Cortex of kidney (tissue), 1 donor: ENCODE measurements at places on chromosomes 7 and 10.

DNA sequence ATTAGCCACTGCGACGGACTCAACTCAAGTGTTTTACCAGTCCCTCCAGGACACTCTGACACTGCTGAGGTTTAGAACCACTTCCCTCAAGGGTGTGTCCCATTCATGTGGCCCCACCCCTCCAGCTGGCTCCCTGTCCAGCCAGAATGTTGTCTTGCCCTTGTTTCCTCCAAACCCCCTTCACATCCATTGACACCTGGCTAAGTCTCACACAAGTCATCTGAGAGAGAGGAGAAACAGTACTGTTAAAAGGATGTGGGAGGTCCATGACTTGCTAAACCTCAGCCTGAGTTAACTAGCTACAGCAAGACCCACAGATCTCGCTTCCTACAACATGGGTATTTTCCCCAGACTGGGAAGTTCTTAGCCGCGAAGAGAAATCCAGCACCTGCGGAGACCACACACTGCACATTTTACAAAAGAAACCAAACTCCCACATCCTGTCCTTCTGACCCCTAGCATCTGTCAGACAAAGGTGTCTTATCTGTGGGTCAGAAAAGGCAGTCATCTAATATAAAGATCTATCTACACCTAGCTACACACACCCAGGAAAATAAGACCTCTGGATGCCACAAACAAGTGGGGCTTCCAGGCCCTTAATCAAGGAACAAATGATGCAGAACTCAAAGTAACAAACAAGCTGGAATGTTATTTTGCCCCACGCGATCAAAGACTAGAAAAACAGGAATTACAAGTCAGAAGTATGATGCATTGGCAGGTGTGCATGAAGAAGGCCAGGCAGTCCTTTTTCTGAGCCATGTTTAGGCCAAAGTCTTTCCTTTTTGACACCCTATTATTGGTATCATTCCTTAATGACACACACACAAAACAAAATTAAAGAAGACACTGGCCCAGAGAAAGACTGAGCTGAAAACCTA is 13.9 kb downstream of the OSBPL3 start:
- DNase-seq: no peak

- DNase-seq: no peak
Observed at GRCh38 chr10:98170249-98171117, 36.0 kb downstream of the R3HCC1L start.

DNA sequence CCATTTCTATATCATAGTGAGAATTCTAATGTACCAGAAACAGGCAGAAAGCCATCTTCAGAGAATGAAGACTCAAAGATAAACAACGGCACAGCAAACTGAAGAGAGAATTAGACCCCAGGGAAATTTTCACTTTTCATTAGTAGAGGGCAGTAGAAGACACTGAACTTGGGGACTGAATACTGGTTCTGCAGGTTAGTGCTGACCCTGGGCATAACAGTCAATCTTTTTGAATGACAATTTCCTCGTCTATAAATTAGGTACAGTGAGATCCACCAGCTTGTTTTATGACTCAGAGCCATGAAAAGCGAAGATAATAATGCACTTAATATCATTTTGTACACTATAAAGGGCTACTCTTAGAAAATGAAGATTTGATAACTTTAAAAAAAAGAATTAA is 13.7 kb downstream of the FKBP14 start:
- no peak for DNase-seq

GRCh38 chr10:36253731-36254130 is 611.6 kb upstream of the FZD8 start:
- DNase-seq: no peak

GRCh38 chr10:14605231-14605925 is 169.3 kb downstream of the FAM107B start:
- DNase-seq: no peak

- DNase-seq: no peak
Observed at GRCh38 chr10:114624951-114625780, 32.9 kb downstream of the ABLIM1 start.

DNA sequence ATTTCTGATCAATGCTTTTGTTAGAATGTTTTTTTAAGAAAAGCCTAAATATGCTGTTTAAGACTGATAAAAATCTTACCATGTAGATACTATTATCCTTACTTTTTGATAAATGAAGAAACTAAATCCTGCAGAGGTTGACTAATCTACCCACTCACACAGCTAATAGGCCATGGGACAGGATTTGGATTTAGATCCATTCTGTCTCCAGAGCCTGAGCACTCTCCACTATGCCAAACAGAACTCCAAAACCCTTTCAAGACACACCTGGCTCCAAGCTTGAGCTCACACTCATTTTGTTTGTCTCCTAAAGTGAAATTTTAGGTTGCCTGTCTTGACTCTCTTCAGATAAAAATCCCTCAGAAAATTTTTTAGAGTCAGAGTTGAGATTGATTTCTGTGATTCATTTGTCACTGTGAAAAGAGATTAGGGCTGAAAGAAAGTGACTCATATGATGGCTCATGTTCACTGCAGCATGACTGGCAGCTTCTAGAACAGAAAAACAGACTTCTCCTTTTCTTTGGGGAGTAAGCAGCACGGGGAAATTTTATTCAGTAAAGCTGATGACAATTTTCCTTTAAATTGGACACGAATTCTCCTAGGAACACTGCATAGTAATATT is 132.3 kb upstream of the POT1 start:
- no peak for DNase-seq

DNA sequence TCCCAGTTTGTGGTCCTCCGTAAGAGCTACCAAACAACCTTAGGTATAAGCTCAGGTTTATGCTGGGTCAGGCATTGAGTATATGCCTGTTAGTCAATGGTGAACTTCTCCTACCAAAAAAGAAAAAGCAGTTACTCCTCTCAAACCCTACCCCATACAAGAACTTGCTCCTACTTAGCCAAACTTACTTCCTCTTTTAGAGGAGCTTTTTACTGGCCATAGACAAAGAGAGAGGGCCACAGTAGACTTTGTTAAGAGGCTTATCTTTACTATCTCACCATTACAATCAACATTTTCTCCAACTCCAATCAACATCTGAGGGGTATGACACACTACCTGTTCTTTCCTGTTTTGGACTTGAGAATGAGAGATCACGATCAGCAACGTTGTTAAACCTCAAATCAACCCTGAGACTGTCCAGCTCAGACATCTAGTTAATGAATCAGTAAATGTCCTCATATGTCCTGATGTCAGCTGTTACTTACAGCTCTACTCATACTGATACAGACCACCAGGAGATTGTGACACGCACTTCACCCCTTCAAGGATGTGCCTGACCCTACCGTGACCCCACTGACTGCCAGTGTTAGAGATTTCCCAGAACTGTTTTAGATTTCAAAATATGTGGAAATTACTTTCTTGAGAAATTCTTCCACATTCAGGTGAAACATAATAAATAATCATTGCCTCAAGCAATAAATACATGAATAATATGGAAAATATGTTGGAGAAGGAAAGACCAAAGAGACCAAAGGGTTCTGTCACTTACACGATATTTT is 18.4 kb upstream of the CCDC71L start:
- no peak for DNase-seq

DNA sequence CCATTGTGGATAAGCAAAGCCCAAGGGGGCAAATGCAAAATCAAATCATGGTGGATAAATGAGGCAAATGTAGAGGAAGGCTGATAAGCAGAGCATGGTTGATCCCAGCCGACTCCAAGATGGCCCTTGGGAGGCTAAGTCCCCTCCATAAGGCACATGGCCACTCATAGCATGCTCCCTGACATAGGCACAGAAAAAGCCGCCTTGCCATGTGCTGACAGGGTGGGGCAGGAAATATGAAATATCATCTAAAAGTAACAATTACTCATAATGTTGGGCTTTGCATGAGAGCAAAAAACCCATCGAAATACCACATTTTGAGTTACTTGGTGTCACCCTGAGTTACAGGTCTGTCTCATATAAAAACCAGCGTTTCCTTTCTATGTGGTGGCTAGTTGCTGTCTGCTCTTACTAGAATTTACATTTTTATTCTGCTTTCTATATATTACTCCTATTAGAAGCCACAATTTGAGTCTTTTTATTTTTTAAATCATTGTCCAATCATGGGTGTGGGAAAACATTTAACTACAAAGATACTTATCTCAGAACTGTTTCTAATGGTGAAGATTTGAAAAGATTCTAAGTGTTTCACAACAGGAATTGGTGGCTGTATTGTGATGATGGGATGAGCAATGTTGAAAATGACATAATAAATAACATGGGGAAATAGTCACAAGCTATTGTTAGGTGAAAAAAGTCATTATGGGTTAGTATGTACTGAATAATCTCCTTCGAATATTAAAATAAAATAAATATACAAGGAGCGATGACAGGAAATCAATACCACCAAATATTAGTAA is 102.7 kb downstream of the CUBN start:
- DNase-seq: no peak

DNA sequence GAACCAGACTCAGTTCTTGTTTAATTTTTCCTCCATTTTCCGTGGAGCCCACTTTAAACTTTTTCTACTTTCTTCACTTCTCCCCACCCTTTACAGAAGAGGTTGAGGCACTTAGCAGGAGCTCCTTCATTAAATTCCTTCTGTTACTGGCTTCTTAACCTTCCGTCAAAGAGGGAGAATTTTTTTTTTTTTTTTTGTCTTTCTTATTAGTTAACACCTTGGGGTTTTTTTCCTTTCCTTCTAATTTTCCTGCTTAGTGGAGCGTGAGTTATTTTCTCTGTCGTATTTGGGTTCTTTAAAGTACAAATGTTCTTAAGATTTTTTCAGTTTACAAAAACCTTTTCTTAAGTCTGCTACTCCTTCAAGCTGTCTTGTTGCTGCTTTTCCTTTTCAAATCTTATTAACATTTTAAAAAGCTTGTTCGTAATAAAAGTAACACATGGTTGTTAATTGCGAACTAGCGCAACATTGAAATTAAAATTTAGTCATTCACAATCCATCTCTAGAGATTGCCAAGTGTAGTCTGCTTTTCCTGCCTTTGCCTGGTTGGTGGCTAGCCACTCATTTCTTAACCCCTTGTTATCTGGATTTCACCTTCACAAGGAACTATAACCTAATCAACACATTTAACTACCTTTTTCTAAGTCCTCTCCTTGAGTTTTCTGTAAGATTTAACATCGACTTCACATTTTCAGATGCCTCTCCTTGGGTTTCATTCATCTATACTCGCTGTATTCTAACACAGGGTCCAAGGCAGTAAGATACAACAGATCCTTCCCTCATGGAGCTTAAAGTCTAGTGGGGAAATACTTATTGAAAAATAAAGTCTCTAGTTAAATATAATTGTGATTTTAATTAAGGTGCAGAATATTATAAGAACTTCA is 2.0 kb downstream of the BMPR1A start:
- DNase-seq: no peak

GRCh38 chr7:108284349-108285002 is 154.3 kb upstream of the LAMB4 start:
- no peak for DNase-seq

DNA sequence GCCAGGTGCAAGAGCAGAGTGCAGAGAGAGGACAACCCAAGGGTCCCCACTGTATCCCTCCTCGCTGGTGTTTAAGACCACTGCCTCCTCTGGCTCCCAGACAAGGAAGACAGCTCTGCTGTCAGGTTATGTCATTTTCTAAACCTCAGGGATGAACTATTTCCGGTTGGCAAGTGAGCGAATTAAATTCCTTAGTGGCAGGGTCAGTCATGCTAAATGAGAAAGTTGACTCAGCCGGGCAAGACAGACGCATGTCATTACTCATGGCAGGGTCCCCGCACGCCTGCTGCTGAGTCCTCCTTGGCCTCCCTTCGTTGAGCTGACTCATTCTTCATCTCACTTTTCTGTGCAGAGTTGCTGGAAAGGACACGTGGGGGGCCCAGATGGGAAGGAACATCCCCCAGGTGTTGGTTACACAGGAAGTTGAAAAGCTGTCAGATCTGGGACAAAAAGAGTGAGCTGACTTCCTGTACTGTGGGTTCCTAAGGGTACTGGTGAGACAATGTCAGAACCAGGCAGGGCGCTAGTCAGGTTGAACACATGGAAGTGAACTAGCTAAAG is 47.1 kb upstream of the UCN3 start:
- no peak for DNase-seq

DNA sequence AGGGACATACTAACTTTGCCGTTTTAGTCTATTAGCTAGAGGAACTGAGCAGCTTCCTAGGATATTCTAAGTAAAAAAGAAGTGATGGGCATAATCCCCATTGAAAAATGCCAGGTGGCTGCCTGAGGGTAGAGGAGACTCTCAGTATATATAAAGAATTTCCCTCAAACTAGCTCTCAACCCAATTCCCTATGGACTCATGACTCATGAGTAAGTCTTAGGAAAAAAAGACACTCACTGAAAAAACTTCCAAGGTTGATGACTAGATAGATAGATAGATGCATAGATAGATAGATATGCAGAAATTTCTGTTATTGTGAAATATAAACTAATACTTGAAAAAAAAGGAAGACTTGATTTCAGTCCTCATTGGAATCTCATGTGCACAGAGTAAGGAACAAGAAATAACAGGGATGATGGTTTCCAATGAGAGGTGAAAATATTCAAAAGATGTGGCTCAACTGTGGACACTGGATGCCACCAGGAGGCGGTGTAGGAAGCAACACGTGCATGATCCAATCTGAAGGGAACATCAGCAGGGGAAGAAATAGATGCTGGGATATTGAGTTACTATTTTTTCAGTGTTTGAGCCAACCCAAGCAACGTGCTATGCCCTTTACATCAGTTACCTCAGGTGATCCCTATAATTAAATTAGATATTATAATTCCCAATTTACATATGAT is 711.0 kb upstream of the LRRTM3 start:
- no peak for DNase-seq

DNA sequence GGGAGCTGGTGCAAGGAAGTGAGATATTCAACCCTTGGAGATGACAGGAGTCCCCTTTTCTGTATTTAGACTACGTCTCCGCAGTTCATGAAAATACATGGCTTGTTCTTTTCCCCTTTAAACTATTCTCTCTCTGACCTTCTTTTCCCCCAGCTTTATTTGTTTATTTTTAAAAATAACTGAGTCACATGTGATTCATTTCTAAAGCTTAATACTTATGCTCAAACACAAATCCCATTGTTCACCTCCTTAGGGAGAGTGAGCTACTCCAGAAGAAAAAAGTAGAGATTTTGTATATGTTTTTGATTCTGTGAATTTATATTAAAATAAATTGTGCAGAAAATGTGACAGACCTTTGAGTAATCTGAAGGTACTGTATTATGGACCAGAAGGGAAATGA is 35.9 kb upstream of the FZD1 start:
- DNase-seq: no peak

- DNase-seq: no peak
Observed at GRCh38 chr10:132204781-132205473, 18.2 kb downstream of the DPYSL4 start.
